GF-D8 (cell line): ENCODE measurements at places on chromosomes 2 and 18.

DNA sequence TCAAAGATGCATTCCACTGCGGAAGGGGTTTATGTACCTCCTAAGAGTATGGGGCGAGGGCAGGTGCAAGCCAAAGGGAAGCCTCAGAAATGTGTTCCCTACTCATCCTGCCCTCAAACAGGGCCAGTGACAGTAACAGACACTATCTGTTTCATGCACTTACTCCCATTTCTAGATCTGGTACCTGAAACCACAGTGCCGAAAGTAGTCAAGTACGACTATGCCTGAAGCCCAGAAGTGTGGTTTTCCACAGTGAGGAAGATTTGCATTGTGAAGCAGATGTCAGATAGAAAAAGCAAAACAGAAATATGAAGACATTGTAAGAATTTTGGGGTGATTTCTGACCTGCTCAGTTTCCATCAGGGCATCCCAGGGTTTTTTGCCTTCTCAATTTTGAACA, 748.7 kb downstream of the RNF144A start:
- no peak for DNase-seq

- DNase-seq = no peak
These were observed 185.2 kb upstream of the LRRTM1 start for GRCh38 chr2:80489717-80490116.

DNA sequence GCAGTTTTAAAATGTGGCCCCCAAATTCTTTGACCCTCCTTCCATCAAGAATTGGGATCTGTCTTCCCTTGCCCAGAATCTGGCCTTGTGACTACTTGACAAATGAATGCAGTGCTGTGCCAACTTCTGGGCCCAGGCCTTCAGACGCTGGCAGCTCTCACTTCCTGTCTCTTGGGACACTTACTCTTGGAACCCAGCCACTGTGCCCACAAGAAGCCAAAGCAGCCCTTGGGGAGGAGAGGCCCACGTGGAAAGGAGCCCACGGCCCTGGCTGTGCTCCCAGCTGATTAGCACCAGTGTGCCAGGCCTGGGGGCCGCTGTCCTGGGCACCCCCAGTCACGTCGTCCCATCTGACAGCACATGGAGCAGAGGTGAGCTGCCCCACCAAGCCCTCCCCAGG, 56.6 kb downstream of the RPL37A start:
- peak; percentile 16 for DNase-seq

GRCh38 chr18:76956648-76957047, 134.3 kb downstream of the ZNF236 start:
- DNase-seq = no peak

GRCh38 chr18:1846640-1847039, 724.7 kb downstream of the METTL4 start:
- DNase-seq = peak; percentile 10

GRCh38 chr2:199994371-199994770, 39.0 kb downstream of the MAIP1 start:
- no peak for DNase-seq

- DNase-seq = no peak
These were observed 293.6 kb downstream of the DSEL start for GRCh38 chr18:67222887-67223286.

DNA sequence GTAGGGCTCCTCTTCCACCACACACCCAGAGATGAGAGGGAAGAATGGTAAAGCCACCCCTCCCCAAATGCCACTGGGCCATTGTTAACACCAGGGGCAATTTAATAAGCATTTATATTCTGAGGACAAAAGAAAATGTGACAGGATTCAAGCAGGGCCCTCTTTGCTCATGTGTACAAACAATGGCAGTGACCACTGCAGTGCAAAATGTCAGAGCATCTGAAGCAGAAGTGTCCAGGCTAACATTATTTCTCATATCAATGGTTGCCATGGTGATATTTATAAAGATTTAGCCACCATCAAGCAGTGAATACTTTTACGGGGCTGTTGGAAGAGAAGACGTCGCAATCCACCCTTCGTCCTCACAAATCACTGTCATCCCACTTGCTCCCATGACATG, 10.8 kb upstream of the EPB41L3 start:
- no peak for DNase-seq

DNA sequence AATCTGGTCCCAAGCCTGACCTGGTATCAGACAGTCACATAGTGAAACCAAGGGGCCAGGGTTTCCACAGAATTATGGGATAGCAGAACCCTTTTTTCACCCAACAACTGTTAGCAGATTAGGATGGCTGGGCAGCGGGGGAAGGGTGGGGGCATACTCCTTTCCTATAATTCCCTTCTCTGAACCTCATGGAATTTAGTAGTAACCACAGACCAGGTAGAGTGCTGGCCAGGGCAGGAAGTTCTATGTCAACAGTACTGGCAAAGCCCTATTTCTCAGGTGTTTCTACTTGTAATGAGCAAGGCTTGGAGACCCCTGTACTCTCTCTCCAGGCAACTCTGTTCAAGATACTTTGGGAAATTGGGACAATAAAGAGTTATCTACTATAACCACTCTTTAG, 174.6 kb downstream of the THADA start:
- no peak for DNase-seq

DNA sequence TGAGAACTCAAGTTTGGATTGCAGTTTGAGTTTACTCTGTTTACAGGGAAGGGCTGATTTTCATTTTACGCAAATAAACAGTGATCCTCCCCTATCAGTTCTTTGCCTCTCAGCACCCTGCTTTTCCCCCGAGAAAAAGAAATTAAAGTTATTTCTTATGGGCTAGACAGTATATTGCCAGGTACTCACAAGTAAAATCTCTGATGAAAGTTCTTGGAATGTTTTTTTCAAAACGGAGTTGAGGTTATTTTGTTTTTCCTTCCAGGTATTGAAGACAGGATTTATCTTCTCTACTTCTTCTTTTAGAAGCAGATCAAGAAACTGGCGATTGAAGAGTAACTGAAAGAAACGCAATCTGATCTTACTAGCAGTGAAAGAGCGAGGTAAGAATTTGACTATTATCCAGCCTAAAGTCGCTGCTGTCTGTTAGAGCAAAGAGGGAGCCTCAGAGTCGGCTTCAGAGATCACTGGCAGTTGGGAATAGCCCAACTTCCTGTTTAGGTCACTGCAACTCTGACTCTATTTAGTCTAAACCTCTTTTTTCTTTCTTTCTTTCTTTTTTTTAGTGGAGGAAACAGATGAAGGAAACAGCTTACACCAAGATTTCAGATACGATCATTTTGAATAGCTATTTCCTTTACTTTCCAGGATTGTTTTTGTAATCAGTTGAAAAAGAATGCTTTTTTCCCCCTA, at the start of gene TFPI:
TSS of gene TFPI (minus strand) at position 425 of the 693 bp plus-strand sequence. CDS start 50,667 bp downstream, outside the sequence.
- DNase-seq = no peak

GRCh38 chr2:205571360-205571959, 110.8 kb upstream of the NRP2 start:
- DNase-seq = no peak

DNA sequence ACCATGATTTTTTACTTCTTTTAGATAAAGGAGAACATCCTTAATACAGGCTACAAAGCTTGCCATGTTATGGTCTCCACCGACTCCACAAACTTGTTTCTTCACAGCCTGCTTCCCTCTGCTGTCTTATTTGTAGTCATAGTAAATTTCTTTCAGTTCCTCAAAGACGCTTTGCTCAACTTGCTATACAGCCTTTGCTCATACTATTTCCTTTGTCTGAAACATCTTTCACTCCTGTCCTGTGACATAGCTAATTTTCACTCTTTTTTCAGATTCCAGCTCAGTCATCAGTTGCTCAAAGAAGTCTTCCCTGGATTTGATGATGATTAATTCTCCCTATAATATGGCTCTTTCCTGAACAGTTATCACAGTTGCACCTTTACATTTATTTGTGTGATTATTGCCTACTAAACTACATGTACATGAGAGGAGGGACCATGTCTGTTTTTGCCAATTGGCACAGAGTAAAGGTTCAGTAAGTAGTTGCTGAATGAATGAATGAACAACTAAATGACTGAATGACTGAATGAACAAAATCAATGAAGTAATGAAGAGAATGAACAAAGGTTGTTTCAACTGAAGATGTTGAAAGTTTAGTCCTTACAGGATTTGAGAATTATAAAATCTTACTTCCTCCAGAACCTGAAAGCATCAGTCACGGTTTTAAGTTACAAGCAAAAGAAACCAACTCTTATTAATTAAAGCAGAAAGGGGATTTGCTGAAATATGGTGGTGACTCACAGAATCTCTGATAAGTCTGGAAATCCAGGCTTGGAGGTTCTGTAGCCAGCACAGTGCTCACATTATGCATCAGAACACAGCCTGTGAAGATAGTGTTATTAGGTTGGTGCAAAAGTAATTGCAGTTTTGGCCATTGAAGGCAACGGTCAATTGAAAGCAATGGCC, 186.4 kb upstream of the FAM98A start:
- DNase-seq = no peak

- DNase-seq = no peak
These were observed 112.7 kb upstream of the REV1 start for GRCh38 chr2:99602476-99602875.

GRCh38 chr18:45232061-45232460, 383.2 kb upstream of the SLC14A2 start:
- no peak for DNase-seq

DNA sequence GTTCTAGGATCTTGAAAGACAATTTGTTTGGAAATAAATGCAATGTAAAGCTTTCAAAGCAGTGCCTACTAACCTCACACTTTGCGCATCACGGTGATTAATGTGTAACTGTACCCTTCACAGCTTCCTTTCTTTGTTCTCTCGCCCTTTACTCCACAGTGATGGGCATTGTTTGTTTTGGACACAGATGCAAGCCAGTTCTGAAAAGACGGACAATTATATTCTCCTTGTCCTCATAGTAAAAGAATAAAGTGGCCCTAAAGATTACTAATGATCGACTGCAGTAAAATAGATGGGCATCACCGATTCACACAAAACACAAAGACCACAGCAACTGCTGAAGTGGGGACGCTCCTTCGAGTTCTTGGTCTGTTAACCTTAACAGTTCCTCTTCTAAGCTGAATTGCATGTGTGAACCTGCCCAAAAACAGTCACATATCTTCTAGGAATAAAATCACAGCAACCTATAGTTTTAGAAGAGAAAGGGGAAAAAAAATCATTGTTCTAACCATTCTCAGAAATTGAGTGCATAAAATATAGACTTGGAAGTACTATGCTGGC, 7.7 kb downstream of the L3MBTL4 start:
- no peak for DNase-seq

DNA sequence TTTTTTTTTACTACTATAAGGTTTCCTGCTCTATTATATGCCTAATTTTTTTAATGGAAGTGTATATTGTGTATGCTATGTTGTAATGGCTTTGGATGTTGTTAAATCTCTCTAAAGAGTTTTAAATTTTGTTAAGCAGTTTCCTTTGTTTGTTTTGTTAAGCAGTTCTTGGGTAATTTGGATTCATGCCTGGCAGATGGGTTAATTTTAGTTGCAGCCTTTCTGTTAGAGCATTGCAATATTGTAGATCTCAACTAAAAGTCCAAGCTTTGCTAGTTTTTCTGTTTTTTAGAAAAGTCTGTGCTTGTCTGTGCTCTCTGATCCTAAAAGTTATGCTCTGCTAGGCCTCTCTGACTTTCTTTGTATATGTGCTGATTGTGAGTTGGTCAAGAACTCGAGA, 1229.0 kb upstream of the NRXN1 start:
- no peak for DNase-seq

DNA sequence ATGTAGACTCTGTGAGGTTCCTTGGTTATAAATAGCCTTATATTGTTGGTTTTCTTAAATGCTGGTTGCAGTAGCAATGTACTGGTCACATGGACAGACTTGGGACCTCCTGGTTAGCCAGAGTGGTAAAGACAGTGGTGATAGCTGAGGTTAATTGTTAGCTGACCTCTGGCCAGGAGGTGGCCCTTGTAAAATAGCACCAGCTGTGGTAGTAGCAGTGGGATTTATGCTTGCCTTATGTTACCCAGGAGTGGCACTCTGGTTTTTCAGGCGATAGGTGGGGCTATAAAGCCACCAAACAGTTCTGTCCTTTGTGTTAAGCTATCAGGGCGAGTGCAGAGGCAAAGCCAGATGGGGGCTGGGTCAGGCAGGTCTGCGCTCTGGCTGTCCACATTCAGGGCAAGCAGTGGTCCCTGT, 94.8 kb upstream of the SRD5A2 start:
- DNase-seq = no peak

DNA sequence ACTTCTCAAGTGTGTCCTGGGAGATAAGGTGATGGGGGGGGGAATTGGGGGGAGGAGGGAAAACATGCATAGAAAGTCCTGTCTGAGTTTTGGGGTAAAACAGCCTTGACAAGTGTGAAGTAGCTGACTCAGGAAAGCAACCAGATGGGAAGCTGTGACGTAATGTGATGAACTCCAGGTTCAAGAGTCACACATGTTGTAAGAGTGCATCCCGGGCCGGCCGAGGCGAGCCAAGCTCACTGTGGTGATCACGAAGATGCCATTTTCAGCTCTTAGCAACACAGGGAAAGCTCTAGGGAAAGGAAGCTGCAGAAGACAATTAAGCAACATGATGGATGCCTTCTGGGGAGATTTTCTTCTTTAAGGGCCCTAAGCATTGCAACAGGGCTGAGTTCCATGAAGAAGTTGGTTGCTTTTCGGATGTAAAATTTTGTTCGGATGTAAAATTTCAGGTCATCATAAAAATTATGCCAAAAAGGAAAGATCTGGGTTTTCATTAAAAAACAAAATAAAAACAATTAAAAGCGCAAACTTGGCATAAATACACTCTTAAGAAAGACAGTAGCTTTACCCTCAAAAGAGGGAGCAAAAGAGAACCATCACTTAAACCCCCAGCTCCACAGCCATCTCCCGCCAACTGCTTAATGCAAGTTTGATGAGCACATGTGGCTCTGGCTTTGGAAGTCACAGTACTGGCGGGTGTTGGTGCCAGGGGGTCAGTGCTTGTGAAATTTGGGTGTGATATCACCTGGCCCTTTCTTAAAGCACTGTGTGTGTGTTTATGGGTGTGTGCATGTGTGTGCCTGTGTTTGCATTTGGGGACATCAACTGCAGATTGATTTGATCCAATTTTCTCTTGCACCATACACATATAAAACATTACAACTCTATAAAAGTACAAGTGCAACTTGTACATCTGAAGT, 19.1 kb downstream of the SERTAD2 start:
- no peak for DNase-seq

GRCh38 chr18:48949606-48950535, 894 bp downstream of the SMAD7 start:
- peak; percentile 20 for DNase-seq

- DNase-seq = no peak
These were observed 75.6 kb upstream of the CHMP1B start for GRCh38 chr18:11775436-11776174.

- no peak for DNase-seq
These were observed 96.6 kb downstream of the ALPK2 start for GRCh38 chr18:58532298-58532697.

- no peak for DNase-seq
These were observed 249.4 kb downstream of the NRXN1 start for GRCh38 chr2:50782543-50782942.

- no peak for DNase-seq
These were observed 6.8 kb downstream of the MEIS1 start for GRCh38 chr2:66441581-66442320.

GRCh38 chr18:50696929-50697328, 122.9 kb downstream of the MRO start:
- DNase-seq = no peak

- peak; percentile 77 for DNase-seq
These were observed 19.1 kb downstream of the FHL2 start for GRCh38 chr2:105379741-105380186.
